Mammary epithelial cell (primary cell): ENCODE measurements at places on chromosomes 7 and 10. TPM values are rescaled to one million over a fixed set of nuclear protein-coding genes. Genes with fewer than 3 reads are reported as not detected.

TMEM273 gene
- total RNA-seq: not detected in 2 replicates

OR2A1 gene
- total RNA-seq: not detected in 2 replicates

NIPSNAP2 gene
- 56.5 and 68.3 TPM in 2 replicates for total RNA-seq

DNA sequence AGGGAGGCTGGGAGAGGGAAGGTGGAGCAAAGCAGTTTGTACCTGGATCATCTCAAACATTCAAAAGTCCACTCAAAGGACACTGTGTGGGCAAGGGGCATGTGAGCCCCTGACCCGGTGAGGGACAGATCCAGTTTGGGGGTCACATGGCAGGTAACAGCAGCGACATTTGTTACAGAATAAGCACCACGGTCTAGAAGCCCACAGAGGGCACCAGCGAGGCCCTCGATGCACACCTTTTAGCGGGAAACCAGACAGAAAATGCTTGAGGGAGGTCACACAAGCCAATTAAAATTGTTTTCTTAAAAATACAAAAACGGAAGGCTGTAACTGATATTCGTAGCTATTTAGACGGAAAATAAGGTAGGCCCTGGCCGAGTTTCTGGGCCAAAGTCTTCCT lies 144.4 kb downstream of the ZMYND11 start:
- DNase-seq: no peak

- peak; percentile 23 for DNase-seq
Observed at GRCh38 chr10:97939446-97939990, 89.9 kb downstream of the GOLGA7B start.

DNA sequence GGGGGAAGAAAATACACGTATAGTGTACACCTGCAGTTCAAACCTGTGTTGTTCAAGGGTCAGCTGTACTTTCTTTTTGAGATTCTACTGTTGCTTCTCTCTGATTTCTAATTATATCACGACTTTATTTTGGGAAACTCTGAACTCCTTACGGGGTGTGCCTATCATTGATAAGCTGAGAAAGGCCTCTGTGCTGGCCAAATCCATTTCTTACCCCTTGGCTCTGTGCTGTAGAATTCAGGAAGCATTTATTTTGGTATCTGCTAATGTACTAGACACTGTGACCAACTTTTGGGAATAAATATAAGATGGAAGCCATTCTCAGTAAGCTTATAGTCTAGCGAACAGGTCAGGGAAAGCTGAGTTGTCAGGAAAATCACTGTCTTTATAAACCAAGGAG lies 26.9 kb upstream of the RPA3 start:
- DNase-seq: no peak

TRIM73 gene
- 1.8 TPM for total RNA-seq
